ENCODE measurements at places on chromosomes 11 and 22. TPM values are rescaled to one million over a fixed set of nuclear protein-coding genes. Genes with fewer than 3 reads are reported as not detected.

TLCD5 gene
- 0.76 TPM for total RNA-seq

STT3A gene
- total RNA-seq, result 167 TPM

CRYBA4 gene
- total RNA-seq, result not detected

YPEL1 gene
- 1.3 TPM for total RNA-seq

MEI1 gene
- total RNA-seq, result 14.2 TPM

SYT12 gene
- not detected for total RNA-seq

OR4D5 gene
- total RNA-seq, result not detected

TMEM151A gene
- not detected for total RNA-seq

GALR3 gene
- total RNA-seq, result not detected

DNAL4 gene
- total RNA-seq, result 6.3 TPM

C1QTNF5 gene
- not detected for total RNA-seq

All from activated CD4-positive, alpha-beta T cell treated with anti-CD3 and anti-CD28 coated beads, Interleukin-2, amount 10 ng/mL, durations not matched to agents 24 days and 14 days (primary cell).